ENCODE measurements at places on chromosomes 6 and 20.
A peak's percentile ranks its signal among the peaks of the same experiment; 100 is the strongest.

DNA sequence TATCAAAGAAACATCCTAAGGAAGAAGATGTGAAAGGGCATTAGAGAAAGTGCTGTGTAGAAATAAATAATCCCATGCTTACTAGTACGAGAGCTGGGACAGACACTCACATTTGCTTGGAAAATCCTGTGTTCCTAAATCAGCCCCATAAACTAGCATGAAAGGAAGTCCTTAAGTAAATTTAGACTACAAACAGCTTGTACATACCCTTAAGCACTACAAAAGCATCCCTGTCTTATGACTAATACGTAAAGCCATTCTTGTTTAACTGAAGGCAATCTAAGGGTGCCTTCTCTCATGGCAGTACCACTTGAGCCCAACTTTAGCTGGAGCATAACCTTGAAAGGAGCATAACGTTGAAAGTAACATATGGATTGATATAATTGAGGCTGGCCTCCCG is 15.4 kb upstream of the FOXQ1 start:
- DNase-seq = no peak

GRCh38 chr20:43844778-43845614 is 69.7 kb upstream of the TOX2 start:
- DNase-seq = no peak

- DNase-seq = no peak
These were observed 25.1 kb upstream of the TRIM26 start for GRCh38 chr6:30238178-30238795.

DNA sequence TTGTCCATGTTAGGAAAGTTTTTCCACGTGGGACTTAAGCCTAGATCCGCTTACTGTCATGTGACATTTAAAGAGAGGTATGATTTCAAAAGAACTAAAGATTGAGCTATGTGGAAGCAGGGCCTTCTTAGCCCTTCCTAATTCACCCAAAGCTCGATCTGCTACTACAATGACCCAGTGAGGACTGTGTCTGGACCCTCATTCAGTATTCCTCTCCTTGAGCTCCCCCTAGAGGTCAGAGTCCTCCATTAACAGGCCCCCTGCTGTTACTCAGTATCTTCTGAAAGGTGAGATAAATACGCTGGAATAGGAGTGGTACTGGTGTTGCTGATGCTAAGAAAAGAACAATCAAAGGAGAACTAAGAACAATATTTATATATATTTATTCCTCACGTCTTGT is 414.0 kb downstream of the GJA1 start:
- peak; percentile 50 for DNase-seq

GRCh38 chr6:7313505-7314165 is 636 bp upstream of the SSR1 start:
- DNase-seq = no peak

DNA sequence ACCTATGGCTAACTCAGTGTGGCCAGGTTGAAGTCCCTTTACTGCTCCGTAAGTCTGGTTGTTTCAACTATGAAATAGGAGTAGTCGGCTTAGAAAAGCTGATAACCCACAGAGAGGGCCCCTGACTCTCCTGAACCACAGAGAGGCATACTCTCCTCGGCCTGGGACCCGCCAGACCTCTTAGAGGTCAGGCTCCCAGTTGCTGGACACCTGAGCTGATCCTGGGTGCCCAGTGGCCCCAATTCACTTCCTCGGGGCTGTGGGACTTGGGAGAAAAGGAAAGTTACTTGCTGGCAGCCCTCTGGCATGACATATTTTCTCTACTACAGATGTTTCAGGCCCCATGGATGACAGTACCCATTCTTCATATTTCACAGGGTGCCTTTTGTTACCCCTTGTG is 34.2 kb upstream of the EYA4 start:
- no peak for DNase-seq

Data from activated CD4-positive, alpha-beta T cell treated with anti-CD3 and anti-CD28 coated beads for 48 hours (primary cell).